Activated T-helper 17 cell treated with anti-CD3 and anti-CD28 coated beads, Interleukin-2, amount 50 U/mL, for 72 hours (primary cell): ENCODE measurements at places on chromosomes 5 and 9.
A peak's percentile ranks its signal among the peaks of the same experiment; 100 is the strongest.

DNA sequence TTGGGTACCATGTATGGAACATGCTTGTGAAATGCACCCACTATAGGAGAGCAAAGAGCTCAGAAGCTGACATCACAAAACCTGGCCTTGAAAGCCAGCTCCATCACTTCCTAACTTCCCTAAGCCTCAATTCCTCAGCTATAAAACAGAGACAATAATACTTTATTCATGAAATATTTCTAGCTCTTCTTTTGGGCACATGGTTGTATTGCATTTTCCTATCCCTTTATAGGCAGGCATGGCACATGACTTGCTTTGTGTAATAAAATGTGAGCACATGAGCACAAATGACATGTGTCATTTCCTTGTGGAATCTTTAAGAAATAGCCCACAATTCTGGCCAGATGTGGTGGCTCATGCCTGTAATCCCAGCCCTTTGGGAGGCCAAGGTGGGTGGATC lies 18.5 kb downstream of the ZNF366 start:
- ATAC-seq: no peak

GRCh38 chr5:134958755-134959154 lies 9.0 kb upstream of the CATSPER3 start:
- no peak for ATAC-seq

DNA sequence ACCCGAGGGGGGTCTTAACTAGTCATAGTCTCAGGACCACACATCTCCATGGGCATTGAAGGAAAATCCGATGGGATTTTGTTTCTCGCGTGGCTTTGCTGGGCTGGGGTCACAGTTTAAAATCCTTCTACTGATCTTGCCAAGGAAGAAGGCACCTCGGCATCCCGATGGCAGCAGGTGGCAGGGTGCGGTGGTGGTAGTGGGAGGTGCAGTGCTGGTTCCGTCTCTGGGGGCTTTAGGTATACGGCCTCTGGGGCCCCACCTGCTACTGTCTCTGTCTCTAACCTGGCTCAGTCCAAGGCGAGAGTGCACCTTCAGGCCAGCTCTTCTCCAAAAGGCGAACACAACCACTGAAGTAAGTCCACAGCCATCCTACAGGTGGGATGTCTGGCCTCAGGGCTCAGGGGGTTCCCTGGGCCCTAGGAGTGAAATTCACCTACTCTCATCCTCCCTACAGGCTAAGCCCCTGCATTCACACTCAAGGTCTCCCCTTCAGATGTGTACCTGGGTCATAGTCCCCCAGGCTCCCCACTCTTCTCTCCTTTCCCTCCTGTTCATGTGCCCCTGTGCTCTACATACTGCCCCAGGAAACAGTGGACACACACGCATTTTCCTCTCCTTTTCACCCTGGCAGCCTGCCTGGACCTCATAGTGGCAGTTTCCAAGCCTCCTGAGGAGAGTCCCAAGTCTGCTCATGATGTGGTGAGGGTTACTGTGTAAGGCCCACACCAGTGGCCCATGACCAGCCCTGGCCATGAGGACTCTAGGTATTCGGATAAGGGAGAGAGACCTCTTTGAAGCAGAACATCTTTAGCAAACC lies 736 bp upstream of the FCN2 start:
- ATAC-seq: no peak

- ATAC-seq: no peak
Measured at GRCh38 chr5:24805230-24805629, 160.5 kb upstream of the CDH10 start.

DNA sequence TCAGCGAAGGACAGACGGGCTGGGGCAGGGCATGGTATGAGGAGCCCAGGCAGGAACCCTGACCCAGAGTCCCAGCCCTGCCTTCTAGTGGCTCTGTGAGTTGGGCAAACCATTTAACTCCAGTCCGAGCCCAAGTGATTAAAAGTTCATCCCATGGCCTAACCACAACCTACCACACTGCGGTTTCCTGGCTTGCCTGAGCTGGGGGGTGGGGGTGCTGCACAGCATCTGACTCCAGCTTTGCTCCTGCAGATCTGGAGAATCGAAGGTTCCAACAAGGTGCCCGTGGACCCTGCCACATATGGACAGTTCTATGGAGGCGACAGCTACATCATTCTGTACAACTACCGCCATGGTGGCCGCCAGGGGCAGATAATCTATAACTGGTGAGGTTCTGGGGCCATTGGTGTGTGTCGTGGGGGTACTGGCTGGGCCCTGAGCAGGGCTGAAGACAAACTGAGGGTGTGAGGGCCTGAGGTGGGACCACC lies 49.0 kb downstream of the STOM start:
- no peak for ATAC-seq

- ATAC-seq: no peak
Measured at GRCh38 chr5:132428147-132428482, 58.6 kb downstream of the SLC22A5 start.

DNA sequence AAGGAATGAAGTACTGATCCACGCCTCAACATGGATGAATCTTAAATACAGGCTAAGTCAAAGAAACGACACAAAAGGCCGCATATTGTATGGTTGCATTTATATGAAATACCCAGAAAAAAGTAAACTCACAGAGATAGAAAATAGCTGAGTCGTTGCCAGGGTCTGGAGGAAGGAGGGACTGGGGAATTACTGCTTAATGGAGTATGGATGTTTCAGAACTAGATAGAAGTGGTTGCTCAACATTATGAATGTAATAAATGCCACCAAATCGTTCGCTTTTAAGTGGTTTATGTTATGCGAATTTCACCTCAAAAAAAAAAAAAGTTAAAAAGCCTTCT lies 784 bp upstream of the MSANTD3 start:
- ATAC-seq: no peak

DNA sequence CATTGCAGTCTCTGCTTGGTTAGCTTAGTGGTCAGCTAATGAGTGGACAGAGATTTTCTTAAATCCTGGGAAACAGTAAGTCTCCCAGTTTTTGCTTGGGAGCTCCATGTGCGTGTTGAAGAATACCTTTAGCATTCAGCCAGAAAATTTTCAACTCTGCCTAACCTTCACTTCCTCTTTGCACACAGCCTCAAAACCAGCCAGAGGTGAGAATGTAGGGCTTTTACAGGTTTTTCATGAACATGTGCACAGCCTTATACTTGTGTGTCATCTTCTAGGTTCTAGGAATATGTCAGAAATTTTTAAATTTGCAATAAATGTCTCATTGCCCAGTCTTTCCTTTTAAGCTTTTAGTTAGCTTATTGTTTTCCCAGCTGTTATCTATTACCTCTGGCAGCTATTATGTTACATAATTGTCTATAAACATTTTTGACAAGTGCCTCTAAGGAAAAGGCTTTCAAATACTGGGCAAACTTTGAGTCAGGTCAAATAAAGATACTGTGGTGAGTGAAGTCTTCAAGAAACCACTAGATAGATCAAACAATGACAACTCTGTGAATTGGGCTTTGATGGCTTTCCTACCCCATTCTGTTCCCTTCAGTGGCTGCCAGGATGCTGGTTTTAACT lies 12.7 kb downstream of the ADGRV1 start:
- ATAC-seq: no peak

DNA sequence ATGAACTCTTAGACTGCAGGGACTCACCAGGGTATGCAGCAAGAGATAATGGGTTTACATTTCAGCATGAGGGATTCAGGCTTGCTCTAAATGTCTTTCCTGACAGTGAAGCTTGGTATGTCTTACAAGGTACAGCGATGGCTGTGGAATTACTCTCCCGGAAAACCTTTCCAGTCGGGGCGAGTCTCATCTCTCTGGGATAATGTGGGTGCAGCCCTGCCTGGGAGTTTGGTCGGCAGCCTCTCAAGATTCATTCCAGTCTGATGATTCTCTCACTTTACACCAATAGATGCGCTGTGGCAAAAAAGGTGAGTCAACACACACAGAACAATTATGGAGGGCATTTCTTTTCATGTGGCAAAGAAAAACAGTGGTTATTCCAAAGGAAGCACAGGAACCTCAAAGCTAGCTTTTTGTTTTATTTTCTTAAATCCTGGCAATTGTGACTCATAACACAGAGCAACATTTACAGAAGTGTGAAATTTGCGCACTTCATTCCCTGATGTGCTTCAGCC lies 190.3 kb downstream of the DCP2 start:
- no peak for ATAC-seq

- ATAC-seq: no peak
Measured at GRCh38 chr5:143074414-143074996, 304.3 kb downstream of the ARHGAP26 start.

DNA sequence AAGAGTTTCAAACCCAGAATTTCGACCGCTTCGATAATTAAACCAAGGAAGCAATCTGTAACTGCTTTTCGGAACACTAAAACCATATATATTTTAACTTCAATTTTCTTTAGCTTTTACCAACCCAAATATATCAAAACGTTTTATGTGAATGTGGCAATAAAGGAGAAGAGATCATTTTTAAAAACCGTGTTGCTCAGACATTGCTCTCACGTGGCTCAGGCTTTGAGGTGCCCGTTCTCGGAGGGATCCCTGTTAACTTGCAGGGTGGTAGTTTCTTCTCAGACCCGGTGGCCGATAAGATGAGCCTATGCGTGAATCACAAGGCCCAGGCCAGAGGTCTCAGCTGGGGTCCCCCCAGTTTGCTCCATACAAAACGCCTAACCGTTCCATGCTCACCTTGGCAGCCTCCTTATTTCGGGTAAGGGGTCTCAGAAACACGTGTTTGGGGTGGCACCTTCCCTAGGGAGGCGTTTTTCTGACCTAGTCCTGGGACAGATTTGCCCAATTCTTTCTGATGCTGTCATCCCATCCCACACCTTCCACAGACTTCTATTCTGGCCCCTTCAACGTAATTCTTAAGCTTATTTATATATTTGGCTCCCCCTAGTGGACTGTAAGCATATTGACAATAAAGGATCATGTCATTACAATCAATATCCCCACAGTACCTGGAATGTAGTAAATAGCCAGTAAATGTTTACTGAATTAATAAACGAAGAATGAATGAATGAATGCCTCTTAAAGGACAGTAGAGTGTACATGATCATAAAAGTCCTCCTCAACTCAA lies 48.1 kb downstream of the THBS4 start:
- ATAC-seq: peak; percentile 79

DNA sequence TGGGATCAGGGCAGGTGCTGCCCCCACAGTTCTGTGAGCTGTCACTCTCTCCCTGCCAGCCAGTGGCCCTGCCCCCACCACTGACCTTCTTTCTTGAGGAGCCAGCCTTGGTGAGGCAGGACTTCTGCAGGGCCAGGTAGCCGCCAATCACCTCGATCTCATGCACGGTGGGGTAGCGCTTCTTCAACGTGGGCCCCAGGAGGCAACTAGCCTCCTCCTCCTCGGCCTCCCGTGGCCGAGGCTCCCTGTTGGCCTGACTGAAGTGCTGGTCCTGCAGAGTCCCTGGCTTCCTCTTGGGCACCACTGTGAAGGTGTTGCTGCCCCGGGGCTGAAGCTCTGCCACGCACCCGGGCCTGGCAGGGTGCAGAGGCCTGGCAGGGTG lies 1.6 kb downstream of the TPRN start:
- no peak for ATAC-seq

- ATAC-seq: no peak
Measured at GRCh38 chr9:70746760-70747159, 332.3 kb upstream of the KLF9 start.

- ATAC-seq: no peak
Measured at GRCh38 chr5:15555176-15555575, 55.2 kb downstream of the FBXL7 start.

- ATAC-seq: no peak
Measured at GRCh38 chr9:97874624-97875023, 21.6 kb downstream of the FOXE1 start.

DNA sequence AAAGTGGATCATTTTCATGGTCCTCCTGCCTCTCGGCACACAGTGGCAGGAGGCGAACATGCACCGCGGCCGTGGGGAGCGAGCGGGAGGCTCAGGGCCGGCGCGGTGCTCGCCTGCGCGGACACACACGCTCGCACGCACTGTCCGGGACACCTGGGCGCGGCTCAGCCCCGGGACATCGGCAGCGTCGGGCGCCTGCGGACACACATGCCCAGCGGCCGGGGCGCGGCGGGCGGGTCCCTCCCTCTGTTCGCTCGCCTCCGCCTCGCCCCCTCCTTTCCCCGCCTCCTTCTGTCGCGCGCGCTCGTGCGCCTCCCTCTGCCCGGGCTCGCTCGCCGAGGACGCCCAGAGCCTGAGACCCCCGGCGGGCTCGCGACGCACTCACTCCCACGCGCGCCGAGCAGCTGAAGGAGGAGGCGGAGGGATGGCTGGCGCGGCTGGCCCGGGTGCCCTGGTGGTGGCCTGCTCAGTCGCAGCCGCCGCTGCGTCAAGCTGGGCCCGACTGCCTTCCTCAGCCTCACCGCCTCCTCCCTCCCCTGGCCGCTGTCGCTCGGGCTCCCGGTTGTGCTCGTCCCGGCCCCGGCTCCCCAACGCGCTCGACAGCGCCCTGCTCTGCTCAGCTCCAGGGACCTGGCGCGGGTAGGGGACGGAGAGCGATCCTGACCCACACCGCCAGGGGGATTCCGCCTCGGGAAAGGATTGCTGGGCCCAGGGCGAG lies at the start of gene FRMD3:
Gene FRMD3, minus strand, starts transcription at position 230 of the 718 bp plus-strand sequence. Its CDS starts 170 bp downstream, at position 60.
- ATAC-seq: peak; percentile 12

DNA sequence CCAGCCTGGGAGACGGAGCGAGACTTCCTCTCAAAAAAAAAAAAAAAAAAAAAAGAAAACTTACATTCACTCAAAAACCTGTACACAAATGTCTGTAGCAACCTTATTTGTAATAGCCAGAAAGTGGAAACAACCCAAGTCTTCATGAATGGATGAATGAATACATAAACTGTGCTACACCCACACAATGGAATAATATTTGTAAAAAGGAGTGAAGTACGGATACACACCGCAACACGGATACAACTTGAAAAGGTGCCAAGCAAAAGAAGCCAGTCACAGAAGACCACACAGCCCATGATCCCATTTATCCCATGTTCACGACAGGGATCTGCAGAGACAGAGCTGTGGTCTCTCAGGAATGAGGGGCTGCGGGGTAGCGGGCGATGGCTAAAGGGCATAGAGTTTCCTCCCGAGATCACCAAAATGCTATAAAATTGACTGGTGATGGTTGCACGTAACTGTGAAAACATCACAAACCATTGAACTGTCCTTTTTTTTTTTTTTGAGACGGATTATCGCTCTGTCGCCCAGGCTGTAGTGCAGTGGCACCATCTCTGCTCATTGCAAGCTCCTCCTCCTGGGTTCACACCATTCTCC lies 76.2 kb upstream of the COL5A1 start:
- no peak for ATAC-seq

DNA sequence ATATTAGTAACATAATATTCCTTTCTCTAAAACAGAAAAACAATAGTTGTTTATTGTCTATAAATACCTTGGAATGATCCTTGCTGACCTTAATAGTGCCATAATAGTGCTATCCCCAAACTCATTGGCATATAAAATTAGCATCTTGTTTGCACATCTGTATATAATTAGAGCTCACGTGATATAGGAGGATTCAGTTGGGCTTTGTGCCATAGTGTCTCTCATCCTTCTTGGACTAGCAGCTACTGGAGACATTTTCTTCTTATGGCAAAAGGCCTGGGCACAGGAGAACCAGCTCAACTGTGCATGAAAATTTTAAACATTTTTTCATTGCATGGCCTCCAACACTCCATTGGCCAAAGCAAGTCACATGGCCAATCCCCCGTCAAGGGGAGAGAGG lies 342.5 kb downstream of the SPATA31D1 start:
- no peak for ATAC-seq

- no peak for ATAC-seq
Measured at GRCh38 chr5:73596705-73597328, 29.2 kb upstream of the ARHGEF28 start.
